Activated naive CD4-positive, alpha-beta T cell (primary cell): ENCODE measurements at places on chromosomes 2 and 18.

- DNase-seq = no peak
Observed at GRCh38 chr2:28640908-28641300, 110.7 kb upstream of the PPP1CB start.

GRCh38 chr2:13015532-13016320, 299.0 kb downstream of the TRIB2 start:
- no peak for DNase-seq

DNA sequence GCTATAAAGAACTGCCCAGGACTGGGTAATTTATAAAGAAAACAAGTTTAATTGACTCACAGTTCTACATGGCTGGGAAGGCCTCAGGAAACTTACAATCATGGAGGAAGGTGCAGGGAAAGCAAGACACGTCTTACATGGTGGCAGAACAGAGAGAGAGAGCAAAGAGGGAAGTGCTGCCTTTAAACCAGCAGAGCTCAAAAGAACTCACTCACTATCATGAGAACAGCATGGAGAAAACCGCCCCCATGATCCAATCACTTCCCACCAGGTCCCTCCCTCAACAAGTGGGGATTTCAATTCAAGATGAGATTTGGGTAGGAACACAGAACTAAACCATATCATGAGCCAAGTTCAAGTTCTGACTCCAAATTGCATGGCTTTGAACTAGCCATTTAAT, 62.8 kb upstream of the PPP1CB start:
- no peak for DNase-seq

DNA sequence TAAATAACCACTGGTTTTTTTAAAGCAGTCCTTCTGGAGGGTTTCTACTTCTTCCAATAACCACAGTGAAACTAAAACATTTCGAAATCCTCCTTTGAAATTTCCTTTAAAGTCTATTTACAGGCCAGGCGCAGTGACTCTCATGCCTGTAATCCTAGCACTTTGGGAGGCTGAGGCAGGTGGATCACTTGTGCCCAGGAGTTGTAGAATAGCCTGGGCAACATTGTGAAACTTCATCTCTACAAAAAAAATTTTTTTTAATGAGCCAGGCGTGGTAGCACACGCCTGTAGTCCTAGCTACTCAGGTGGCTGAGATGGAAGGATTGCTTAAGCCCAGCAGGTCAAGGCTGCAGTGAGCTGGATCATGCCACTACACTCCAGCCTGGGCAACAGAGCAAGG, 15.2 kb downstream of the KIDINS220 start:
- no peak for DNase-seq

DNA sequence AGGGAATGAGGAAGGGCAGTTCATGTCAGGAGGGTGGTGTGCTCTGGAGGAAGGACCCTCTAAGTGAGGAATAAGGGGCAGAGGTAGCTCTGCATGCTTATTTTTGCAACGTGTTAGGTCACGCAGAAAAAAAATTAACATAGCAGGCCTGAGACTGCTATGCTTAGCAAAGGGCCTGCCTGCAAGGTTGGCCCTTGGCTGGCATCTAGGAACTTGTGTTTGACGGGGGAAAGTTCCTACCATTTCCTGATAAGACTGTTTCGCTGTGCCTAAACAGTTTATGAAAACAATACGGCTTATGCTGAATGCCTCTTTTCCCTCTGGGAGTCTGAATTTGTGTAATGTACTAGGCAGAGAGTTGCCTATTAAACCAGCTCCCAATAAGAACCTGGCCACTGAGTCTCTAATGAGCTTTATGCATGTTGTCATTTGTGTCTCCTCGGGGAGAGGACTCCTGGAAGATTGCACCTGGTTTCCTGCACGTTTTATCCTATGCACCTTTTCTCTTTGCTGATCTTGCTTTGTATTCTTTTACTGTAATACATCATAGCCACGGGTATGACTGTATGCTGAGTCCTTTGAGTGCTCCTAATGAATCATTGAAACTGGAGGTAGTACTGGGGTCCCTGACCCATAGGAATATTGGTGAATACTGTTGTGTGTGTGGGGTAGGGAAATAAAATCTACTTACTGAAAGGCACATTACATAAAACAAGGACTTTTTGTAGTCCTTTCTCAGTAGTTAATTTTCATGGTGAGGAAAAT, 169.0 kb downstream of the PRPF40A start:
- no peak for DNase-seq

GRCh38 chr2:2183176-2183575, 147.9 kb downstream of the MYT1L start:
- DNase-seq = no peak
